ENCODE measurements at places on chromosomes 4 and X. TPM values are rescaled to one million over a fixed set of nuclear protein-coding genes. Genes with fewer than 3 reads are reported as not detected.

- no peak overlapping the region for H3K27ac ChIP-seq
- peak; percentile 15 for DNase-seq
- no peaks in the 10 kb centered on the region for H3K4me1 ChIP-seq
Measured at GRCh38 chrX:147550217-147550616, 361.5 kb upstream of the FMR1 start.

DNA sequence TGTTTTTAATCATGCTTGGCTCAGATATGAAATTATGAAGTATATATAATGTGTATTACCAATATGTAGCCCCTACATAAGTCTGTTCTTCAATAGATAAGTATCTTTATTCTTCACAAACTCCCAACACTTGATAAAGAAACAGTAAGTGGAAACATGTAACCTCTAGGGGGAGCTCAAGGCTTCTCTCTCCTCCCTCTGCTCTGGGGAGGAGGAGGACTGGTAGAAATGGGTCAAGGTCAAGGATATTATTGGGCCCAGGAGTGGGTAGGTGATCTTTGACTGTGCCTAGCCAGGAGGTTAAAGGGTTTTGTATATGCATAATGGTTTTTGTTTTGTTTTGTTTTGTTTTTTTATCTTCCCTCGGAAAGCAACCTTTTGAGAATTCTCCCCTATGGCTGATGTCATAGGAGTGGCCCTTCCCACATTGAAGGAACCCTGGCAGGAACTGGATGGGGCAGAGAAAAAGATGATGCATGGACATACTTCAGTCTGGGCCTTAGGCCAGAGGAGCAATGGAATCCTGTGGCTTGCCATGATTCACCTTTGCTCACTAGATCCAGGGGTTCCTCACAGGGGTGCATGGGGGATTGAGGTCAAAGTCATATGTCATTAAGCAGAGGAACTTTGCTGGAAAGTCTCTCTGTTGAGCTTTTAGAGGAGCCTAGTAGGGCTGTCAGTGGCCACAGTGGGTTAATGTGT is 460.3 kb downstream of the MID1IP1 start:
- peak overlapping the region; percentile 66 for H3K27ac ChIP-seq
- peaks cover 19% of the 10 kb centered on the region for H3K36me3 ChIP-seq
- H3K4me1 ChIP-seq: peaks cover 50% of the 10 kb centered on the region
- H3K4me3 ChIP-seq: no peak overlapping the region

- H3K4me3 ChIP-seq: no peak overlapping the region
- H3K27ac ChIP-seq: no peak overlapping the region
- H3K4me1 ChIP-seq: no peaks in the 10 kb centered on the region
- H3K27me3 ChIP-seq: no peaks in the 10 kb centered on the region
- DNase-seq: no peak
Measured at GRCh38 chrX:68672581-68673318, 25.3 kb downstream of the STARD8 start.

DNA sequence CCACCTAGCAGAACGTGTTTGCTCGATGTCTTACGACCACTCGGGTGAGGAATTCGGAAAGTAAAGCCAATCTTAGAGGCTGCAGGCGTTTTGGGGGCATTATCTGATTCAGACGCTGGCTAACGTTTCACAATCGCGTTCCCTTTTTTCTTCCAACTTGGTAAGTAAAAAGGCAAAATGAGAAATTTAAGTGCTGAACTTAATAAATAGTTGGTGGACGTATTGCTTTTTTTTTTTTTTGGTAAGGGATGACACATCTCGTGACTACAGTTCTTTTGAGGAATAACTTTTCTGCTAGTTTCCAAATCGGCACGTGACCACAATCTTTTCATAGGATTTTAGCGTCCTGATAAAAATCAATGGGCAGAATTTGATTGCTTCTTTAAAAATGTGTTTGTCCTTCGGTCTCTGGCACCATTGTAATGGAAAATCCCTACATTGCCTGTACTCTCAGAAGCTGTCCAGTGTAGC is 848 bp downstream of the RAB9A start:
- H3K4me3 ChIP-seq: peak overlapping the region; percentile 84
- peaks cover 61% of the 10 kb centered on the region for H3K4me1 ChIP-seq
- peaks cover 24% of the 10 kb centered on the region for H3K36me3 ChIP-seq
- no peaks in the 10 kb centered on the region for H3K27me3 ChIP-seq
- no peak for DNase-seq

DNA sequence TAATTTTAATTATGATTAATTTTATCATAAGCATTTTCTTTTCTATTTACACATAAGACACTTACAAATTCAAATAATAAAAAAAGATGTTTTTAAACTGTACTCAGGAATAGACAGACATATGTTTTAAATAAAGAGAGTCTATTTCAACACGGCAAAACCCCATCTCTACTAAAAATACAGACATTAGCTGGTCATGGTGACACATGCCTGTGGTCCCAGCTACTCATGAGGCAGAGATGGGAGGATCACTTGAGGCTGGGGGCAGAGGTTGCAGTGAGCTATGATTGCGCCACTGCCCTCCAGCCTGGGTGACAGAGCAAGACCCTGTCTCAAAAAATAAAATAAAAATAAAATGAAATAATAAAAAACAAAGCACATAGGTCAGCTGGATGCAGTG is 14.8 kb downstream of the FAM9B start:
- H3K4me3 ChIP-seq: no peak overlapping the region
- H3K4me1 ChIP-seq: no peaks in the 10 kb centered on the region

Gene ODAPH
- total RNA-seq: not detected

Gene SSX2B
- not detected for total RNA-seq

Gene UGT2A1
- not detected for total RNA-seq
